AG09319 (cell line): ENCODE measurements at places on chromosomes 7 and 10.

GRCh38 chr7:77691892-77692491 is 4.3 kb upstream of the RSBN1L start:
- no peak for DNase-seq

DNA sequence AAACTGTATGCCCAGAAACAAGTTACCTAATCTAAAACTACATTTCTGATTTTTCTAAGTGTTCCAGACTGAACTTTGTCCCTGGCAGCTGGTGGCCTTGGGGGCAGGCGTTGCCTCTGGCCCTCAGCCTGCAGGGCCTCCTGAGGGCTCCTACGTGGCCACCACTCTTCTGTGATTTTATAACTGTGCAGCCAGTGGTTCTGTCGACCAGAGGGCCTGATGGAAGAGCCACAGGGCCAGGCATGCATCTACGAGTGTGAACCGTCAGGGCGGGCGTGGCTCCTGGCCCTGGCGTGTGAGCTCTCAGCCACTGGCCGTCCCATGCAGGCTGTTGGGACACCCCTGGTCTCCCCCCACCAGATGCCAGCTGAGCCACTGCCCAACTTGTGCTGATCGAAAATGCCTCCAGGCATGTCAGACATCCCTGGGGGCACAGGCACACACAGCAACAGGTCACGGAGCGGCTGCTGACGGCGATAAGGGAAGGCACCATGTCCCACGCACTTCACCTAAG is 173.4 kb downstream of the ZMYND11 start:
- no peak for DNase-seq

DNA sequence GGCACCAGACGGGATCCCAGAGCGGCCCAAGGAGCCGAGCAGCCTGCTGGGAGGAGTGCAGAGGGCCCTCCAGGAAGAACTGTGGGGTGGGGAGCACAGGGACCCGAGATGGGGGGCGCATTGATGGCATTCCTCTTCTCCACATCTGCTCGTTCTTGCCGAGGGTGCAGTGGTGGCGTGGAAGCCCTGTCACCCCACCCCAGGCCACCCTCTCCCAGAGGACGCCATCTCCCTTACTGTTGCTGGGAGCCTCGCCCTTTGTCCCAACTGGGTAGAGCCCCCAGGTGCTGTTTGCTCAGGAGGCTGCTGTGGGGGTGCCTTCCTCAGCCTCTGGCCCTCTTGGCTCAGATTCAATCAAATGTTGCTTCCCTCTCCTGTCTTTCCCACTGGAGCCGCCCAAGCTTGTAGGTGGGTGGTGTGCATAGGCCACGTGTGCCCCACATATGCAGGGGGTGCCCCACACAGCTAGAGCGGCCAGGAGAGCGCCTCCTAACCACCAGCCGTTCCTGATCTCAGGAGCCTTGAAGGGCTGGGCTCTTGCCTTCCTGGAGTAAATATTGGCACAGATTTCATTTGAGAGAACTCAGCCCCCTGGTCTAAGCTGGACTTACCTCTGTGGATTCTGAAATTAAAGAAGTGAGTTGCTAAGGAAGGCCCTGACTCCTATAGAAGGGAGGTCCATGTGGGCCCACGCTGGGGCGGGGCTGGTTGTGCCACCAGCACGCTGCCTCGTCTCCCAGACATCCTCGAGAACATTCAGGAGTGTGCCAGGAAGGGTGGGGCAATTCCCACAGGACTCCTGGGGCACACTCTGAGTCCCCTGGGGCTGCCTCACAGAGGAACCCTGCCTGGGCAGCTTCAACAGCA is 39.2 kb downstream of the ZNF467 start:
- DNase-seq: no peak

DNA sequence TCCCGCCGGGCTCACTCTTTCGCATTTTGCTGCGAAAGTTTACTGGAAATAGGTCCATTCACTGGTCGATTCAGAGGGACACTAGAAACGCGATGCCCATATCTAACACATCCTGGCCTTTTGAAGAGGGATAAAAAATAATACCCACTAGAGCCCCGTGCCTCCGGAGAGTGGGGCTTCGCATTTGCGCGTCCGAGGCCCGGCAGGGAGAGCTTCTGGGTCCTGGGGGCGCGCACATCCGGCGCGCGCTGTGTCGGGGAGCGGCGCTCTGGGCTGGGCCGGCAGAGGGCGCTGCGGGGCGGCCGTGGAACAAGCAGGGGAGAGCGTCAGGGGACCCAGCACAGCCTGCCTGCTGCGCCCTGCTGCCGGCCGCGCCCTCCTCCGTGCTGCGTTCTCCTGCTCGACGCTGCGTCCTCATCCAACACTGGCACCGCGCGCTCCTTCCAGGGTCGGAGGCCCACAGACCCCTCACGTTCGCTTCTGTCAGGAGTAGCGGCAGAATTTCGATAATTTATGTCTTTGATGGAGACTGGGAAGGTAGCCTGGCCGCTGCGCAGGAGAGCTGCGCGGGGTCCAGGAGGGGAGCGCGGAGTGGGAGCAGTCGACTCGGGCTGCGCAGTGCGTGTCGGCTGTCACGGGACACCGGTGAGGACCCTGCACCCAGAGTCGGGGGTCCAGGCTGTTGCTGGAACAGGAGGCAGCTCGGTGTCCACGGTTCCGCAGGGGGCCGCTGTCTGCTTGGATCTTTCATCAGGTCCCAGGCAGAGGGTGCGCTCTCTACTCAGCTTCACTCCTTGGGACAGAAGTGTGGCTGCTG is 41.5 kb upstream of the ZNF32 start:
- DNase-seq: peak; percentile 68

- DNase-seq: no peak
Observed at GRCh38 chr7:118511146-118511545, 286.6 kb downstream of the ANKRD7 start.

GRCh38 chr10:8041284-8041991 is 13.1 kb upstream of the GATA3 start:
- no peak for DNase-seq

GRCh38 chr7:29381206-29382094 is 182.2 kb upstream of the PRR15 start:
- no peak for DNase-seq
